ENCODE measurements at places on chromosomes 1 and 21. TPM values are rescaled to one million over a fixed set of nuclear protein-coding genes. Genes with fewer than 3 reads are reported as not detected.

Gene BCAN
- total RNA-seq, result not detected

Gene ZMYND12
- total RNA-seq, result 1.3 TPM

Gene FAM151A
- not detected for total RNA-seq

Gene OR2T11
- total RNA-seq, result not detected

Gene ITGB2
- total RNA-seq, result 1.7 TPM

Gene AADACL4
- not detected for total RNA-seq

Gene DCDC2B
- total RNA-seq, result not detected

Gene MARK1
- total RNA-seq, result 1.2 TPM

Gene ARHGEF2
- total RNA-seq, result 136 TPM

Gene CAPN8
- total RNA-seq, result not detected

Gene MYOG
- not detected for total RNA-seq

Gene SLC5A9
- not detected for total RNA-seq

Gene HES3
- not detected for total RNA-seq

Gene RGS4
- 809 TPM for total RNA-seq

Gene CFHR2
- not detected for total RNA-seq

Gene FAM163A
- not detected for total RNA-seq

Gene VHLL
- 0.92 TPM for total RNA-seq

Gene KRTAP11-1
- not detected for total RNA-seq

Gene FAAH
- total RNA-seq, result 0.72 TPM

Gene RNU1-1
- total RNA-seq, result under 0.01 TPM

Gene OR2L8
- not detected for total RNA-seq

Gene PRAMEF2
- total RNA-seq, result not detected

Gene HSPA13
- total RNA-seq, result 70.1 TPM

Gene FCRLB
- 1.6 TPM for total RNA-seq

Gene COL8A2
- total RNA-seq, result 13.8 TPM

Gene KCNE2
- total RNA-seq, result not detected

Gene EPHA10
- total RNA-seq, result not detected

Gene CR1
- total RNA-seq, result not detected

Gene METTL18
- total RNA-seq, result 2.9 TPM

Data from smooth muscle cell of the pulmonary artery (primary cell).